Naive thymus-derived CD4-positive, alpha-beta T cell (primary cell): ENCODE measurements at places on chromosomes 16 and 17.

DNA sequence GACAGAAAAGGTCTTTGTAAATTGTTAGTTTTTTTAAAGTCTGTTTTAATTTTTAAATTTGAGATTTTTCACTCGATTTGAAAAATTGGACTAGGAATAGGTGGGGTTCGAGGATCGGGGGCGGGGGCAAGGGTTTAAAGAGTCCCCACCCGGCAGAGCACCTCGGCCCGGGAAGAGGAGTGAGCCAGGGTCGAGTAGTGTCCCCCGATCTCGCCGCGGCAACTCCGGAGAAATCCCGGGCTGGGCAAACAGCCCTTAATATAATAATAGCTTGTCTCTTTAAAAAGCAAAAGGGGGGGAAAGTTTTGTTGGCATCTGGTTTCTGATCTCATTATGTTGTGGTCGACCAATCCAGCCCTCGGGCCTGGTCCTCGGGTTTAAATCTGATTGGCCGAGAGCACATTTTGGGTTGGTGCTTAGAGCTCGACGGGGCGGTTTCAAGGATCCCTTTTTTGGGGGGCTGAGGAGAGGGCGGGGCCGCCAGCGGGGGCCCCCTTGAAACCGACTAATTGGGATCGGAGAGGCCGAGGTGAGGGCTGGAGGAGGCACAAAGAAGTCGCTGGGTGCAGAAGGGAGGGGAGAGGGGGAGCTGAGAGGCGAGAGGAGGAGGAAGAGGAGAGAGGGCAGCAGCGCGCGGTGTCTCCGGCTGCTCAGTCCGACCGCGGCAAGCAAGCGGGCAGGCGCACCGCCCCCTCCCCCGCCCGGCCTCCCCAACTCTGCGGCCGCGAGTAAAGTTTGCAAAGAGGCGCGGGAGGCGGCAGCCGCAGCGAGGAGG is at the start of gene FZD2:
Gene FZD2 (plus strand): TSS at position 653 of the 775 bp plus-strand sequence. CDS start 205 bp downstream, outside the sequence.
- peaks cover 11% of the 10 kb centered on the region for H3K27me3 ChIP-seq
- H3K27ac ChIP-seq: no peak within 1 kb of the TSS
- no peaks in the 10 kb centered on the region for H3K36me3 ChIP-seq

DNA sequence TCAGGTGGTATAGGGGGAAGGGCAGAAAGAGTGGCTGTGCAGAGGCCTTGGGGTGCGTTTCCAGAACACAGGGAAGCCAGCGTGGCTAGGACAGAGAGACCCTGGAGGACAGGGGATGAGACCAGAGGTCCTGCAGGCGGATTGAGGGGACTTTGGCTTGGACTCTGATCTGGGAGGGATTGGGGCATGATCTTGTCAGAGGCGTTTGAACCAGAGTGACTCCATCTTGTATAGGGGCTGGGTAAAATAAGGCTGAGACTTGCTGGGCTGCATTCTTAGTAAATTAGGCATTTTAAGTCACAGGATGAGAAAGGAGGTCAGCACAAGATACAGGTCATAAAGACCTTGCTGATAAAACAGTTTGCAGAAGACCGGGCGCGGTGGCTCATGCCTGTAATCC is 5.4 kb upstream of the NATD1 start:
- no peak overlapping the region for H3K4me3 ChIP-seq
- DNase-seq: no peak
- no peaks in the 10 kb centered on the region for H3K36me3 ChIP-seq
- no peak overlapping the region for H3K27ac ChIP-seq
- no peaks in the 10 kb centered on the region for H3K27me3 ChIP-seq

GRCh38 chr16:69496376-69496775 is 69.4 kb upstream of the NFAT5 start:
- H3K27ac ChIP-seq: no peak overlapping the region
- DNase-seq: no peak
- no peaks in the 10 kb centered on the region for H3K27me3 ChIP-seq
- no peaks in the 10 kb centered on the region for H3K36me3 ChIP-seq
- H3K4me3 ChIP-seq: no peak overlapping the region

- H3K4me1 ChIP-seq: no peaks in the 10 kb centered on the region
- DNase-seq: no peak
- no peak overlapping the region for H3K4me3 ChIP-seq
Observed at GRCh38 chr17:72344613-72345012, 223.8 kb downstream of the SOX9 start.
